Dermis blood vessel endothelial cell (primary cell): ENCODE measurements at places on chromosomes 16 and 17. TPM values are rescaled to one million over a fixed set of nuclear protein-coding genes. Genes with fewer than 3 reads are reported as not detected.

DNA sequence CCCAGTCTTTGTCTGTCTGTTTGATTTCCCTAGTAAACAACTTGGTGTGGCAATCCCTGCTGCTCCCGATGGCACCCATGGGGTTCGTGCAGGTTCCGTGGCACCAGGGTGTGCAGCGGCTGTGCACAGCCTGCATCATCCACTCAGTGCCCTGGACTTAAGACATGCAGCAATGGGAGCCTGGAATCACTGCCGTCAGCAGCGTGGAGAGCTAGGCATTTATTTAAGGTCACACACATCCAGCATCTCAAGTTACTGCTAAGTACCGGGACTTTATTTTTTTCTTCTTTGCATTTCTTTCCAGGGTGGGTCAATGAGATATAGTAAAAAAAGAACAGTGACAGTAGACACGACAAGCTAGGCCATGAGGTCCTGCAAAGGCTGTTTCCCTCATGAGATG is 2.8 kb downstream of the DHRS7C start:
- no peak for DNase-seq

Gene C17orf78
- total RNA-seq: not detected in 2 replicates

DNA sequence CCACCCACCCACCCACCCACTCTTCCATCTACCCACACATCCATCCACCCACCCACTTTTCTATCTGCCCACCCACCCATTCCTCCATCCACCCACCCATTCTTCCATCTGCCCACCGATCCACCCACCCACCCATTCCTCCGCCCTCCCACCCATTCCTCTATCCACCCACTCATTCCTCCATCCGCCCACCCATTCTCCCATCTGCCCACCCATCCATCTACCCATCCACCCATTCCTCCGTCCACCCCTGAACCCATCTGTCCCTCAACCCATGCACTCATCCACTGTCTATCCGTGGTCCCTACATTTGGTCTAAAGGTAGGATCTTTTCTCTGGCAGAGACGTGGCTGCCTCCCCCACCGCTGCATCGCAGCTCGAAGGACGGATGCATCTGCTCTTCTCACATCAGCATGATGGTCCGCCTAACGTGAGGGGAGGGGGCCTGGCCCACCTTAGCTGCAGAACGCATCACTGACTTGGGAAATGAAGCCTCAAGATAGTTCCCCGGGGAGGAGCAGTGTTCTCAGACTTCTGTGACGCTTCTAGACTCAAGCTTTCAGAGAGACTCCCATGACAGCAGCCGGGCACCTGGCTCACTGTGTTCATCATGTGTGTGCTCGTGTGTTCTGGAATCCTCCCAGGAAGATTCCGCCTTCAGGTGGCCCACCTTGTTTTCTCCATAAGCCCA is 17.2 kb upstream of the GSE1 start:
- DNase-seq: no peak

DNA sequence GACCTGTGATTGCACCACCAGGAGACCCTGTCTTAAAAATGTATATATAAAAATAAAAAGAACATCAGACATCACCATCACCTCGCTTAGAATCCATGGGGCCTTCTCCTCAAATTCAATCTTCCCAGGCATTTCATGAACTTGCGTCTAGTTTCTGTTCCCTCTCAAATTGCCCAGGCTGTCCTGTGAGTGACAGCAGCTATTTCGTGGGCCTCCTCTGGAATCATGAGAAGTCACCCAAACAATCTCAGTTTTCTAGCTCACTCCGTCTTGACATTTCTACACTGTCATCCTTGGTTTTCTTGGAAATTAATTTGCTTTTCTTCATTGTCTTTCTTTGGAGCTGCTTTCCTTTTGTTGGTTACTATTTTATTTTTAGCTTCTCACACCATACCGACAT is 7.3 kb downstream of the SLC52A1 start:
- no peak for DNase-seq

Gene PRAC2
- not detected in 2 replicates for total RNA-seq

DNA sequence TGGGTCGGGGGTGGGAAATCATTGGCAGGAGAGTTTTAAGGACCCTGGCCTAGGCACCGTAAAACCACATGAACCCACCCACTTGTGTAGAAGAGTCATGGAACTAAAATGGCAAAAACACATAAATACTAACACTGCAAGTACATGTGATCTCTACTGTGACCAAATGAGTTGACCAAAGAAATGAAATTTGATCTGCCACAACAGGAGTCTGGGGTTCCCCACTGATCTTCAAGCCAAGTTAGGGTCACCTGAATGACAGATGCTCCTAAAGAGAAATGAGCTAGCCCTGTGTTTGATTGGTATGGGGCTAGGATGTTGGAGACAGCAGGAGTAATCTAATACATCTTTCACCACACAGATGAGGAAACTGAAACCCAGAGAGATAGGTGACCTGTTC is 21.5 kb upstream of the SKAP1 start:
- no peak for DNase-seq

- DNase-seq: no peak
Observed at GRCh38 chr16:66968847-66969246, 7.8 kb downstream of the CES3 start.

DNA sequence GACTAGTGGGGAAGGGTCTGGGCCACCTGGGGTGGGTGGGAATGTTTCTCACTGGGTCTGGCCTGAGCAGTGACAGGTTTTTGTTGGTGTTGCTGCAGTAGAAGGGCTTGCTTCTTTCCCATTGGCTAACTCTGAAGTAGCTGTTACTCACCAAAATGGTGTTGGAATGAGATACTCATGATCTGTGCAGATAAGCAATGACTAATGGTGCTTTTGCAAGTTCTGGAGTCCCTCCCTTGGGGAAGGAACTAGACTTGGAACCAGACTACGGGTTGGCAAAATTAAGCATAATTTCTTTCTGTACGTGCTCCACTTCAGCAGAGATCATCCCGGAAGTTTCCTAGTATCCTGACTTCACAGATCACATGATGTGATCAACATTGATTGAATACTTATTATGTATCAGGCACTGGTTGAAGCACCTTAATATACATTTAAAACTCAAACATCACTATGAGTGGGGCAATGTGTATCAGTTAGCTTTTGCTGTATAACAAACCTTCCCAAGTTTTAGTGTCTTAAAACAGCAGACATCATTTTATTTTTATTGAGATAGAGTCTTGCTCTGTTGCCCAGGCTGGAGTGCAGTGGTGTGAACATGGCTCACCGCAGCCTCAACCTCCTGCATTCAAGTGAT is 30.1 kb downstream of the CHP2 start:
- DNase-seq: no peak

GRCh38 chr16:80720804-80721371 is 83.5 kb downstream of the CDYL2 start:
- no peak for DNase-seq

Gene NOL3
- 8.6 and 8.8 TPM in 2 replicates for total RNA-seq

Gene SDR42E2
- total RNA-seq: not detected in 2 replicates

Gene GNG13
- not detected in 2 replicates for total RNA-seq

Gene KREMEN2
- not detected in 2 replicates for total RNA-seq

Gene RAPGEFL1
- 1.4 and 1.9 TPM in 2 replicates for total RNA-seq

DNA sequence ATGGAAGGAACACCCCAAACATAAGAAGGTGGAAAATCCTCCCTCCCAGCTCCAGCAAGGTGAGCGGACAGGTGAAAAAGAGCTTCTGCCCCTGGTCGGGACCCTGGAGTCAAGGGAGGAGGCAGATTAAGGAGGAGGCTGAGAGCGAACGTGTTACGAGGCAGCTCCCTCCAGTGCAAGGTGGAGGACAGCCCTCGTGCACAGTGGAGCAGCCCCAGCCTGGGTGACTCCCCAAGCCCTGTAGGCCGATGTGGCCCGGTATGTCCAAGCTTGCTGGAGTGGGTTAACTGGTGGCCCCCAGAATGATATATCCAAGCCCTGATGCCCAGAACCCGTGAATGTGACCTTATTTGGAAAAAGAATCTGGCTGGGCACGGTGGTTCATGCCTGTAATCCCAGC is 15.5 kb upstream of the CRISPLD2 start:
- no peak for DNase-seq

Gene NPIPA1
- total RNA-seq: 33.8 and 37.8 TPM in 2 replicates

DNA sequence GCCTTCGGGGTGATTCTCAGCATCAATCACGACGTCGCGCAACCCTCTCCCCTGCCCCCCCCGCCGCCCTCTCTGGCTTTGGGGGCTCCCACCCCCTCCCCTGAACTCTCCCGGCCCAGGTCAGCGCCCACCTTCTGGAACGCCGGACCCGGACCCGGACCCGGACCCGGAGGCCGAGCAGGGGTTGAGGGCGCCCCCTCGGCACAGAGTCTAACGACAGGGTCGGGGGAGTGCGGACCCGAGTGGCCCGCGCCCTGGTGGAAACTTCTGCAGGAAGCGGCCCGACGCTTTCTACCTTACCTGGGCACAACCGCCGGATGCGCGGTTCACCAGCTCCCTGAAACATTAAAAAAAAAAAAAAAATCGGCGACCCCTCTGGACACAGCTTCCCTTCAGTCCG is 16.2 kb downstream of the SALL1 start:
- no peak for DNase-seq

- no peak for DNase-seq
Observed at GRCh38 chr17:51848451-51848850, 310.1 kb downstream of the CA10 start.

Gene RNF135
- total RNA-seq: 4.1 and 5.6 TPM in 2 replicates

DNA sequence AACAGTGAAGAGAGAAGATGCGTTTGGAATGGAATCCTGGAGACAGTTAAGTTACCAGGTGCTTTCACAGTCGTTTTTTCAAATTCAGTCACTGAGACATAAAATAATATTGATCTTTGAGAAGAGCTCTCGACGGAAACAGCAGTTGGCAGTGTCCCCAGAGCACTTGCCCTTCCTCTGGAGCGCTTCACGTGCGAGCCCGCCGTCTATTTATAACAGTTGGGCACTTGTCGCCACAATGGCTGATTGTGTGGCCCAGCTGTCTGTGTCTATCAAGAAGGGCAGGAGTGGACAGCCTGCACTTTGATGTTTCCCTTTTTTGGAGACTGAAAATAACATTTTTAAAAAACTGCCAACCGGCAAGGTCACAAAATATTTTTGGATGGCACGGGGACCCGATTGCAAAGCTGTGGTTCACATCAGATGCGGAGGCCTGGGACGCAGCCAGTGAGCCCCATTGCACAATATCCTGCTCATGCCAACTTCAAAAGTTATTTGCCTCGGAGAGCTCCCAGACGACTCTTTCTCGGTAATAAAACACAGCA is 62.9 kb downstream of the ADCY9 start:
- peak; percentile 54 for DNase-seq

DNA sequence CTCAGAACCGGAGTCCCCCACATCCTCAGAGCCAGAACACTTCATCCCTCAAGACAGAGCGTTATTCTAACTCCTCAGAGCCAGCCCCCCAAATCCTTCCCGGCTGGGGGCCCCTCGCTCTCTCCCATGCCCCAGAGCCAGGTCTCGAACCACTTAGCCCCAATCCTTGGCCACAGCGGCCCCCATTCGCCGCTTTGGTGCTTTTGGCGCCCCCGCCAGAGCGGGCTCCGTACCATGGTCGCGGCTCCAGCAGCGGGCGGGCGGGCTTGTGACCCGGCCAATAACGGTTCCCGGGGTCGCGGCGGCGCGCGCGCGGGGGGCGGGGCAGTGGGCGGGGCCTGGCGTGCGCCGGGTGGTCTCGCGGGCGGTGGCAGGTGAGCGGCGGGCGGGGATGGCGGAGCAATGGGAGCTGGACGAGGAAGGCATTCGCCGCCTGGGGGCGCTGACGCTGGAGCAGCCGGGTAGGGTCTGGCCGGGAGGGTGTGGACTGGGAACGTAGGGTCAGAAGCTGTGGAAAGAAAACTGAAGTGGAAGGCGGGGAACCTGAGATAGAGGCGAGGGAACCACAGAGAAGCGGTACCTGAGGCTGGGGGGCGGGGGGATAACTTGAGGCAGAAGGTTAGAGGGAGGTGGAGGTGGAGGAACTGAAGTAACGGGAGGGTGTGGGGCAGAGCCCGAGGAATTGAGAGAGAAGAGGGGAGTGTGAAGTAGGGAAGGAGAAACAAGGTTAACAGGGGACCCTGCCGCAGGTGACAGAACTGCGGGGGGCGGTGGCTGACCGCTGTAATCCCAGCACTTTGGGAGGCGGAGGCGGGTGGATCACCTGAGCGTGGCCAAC is at the start of the genes KCTD19 and LRRC36:
Gene KCTD19, minus strand, starts transcription at position 270 of the 838 bp plus-strand sequence. Its CDS starts 34 bp downstream, at position 236.
Gene LRRC36, plus strand, starts transcription at position 344 of the 838 bp plus-strand sequence. Its CDS starts 48 bp downstream, at position 392.
- DNase-seq: peak; percentile 84

GRCh38 chr17:54530398-54530797 is 370.3 kb upstream of the TOM1L1 start:
- no peak for DNase-seq

DNA sequence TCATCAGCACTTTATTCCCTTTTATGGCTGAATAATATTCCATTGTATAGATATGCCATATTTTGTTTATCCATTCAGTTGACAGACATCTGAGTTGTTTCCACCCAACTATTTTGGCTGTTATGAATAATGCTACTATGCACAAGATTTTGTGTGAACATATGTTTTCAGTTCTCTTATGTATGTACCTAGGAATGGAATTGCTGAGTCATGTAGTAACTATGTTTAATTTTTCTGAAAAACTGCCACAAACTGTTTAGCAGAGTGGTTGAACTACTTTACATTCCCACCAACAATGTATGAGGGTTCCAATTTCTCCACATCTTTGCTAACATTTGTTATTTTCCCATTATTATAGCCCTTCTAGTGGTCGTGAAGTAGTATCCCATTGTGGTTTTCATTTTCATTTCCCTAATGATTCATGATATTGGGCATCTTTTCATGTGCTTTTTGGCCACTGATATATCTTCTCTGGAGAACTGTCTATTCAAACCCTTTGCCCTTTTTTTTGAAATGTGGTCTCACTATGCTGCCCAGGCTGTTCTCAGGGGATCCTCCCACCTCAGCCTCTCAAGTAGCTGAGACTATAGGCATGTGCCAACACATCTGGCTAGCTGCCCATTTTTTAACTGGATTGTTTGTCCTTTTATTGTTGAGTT is 26.3 kb downstream of the SMURF2 start:
- DNase-seq: peak; percentile 62

Gene PERCC1
- not detected in 2 replicates for total RNA-seq

- DNase-seq: no peak
Observed at GRCh38 chr16:64165368-64165767, 956.5 kb downstream of the CDH11 start.

GRCh38 chr17:74213861-74214391 is 555 bp downstream of the TTYH2 start:
- DNase-seq: no peak

DNA sequence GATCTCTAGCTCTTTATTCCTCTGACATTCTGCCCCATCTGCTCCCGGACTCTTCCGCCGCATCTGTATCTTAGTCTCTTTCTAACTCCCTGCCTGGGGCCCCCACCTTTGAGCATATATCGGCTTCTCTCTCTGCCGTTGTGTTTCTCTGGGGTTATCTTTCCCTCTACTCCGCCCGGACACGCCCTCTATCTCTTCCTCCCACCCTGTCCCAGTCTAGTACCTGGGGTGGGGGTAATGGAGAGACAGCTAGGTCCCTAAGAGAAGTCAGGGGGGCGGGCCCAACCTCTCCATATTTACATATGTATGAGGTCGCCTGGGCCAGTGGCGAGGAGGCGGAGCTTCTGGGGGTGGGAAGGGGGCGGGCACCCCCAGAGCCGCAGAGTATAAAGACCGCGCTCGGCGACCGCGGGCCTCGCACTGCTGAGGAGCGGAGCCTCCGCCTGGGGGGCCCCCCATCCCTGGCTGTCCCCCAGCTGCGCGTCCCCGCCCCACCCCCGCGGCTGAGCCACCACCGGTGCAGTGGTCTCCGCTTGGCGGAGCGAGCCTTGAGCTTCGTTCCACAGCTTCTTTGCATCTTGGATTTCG is at the start of gene ATP1B2:
Gene ATP1B2, plus strand, starts transcription at position 418 of the 588 bp plus-strand sequence. CDS start 593 bp downstream, outside the sequence.
- peak; percentile 51 for DNase-seq

- no peak for DNase-seq
Observed at GRCh38 chr16:4769306-4769638, 2.3 kb upstream of the ZNF500 start.
